Nephron progenitor cell (in vitro differentiated cells): ENCODE measurements at places on chromosomes 2 and 18.

DNA sequence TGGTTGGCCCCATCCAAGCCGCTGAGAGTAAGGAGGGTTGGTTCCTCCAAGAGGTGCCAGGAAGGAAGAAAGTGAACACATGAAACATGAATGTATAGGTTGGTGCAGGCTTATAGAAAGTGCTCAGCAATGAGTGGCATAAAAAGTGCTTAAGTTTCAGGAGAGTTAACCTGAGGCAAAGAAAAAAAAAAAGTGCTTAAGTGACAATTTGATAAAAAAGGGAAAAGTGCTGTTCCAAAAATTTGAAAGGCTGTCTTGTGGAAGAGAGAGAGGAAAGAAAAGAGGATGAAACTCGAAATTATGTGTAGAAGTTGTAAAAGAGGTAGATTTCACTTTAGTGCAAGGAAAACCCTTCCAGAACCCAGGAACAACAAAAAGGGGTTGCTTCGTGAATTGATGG lies 85.5 kb upstream of the MAP4K4 start:
- DNase-seq = no peak

DNA sequence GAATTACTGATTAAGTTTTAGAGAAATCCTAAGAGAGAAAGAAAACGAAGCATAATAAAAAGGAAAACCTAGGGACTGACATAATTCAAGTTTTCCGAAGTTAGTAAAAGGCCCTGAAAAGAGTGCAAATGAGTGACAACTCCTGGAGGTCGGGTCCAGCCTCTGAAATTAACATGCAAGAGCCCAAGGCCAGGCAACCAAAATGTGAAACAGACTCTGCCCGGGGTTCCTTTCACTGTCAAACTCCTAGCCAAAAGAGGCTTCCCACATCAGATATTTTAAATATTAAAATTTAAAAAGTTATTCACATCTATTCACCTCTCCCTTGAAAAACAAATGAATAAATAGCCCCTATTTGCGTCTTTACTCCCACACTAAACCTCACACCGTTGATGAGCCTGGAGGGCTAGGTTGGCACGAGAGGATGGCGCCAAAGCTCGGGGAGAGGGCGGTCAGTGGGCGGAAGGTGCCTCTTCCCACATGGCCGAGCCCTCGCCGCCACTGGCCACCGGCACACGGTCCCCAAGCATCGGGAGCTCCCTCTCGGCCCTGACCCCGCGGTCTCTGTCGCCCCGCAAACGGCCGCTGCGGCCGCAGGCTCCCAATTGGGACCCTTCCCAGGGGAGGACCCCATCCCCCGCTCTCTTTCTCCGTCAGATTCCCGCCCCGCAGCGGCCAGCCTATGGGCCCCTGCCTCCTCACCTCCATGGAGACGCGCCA lies 630 bp downstream of the PPM1G start:
- DNase-seq = peak; percentile 60

DNA sequence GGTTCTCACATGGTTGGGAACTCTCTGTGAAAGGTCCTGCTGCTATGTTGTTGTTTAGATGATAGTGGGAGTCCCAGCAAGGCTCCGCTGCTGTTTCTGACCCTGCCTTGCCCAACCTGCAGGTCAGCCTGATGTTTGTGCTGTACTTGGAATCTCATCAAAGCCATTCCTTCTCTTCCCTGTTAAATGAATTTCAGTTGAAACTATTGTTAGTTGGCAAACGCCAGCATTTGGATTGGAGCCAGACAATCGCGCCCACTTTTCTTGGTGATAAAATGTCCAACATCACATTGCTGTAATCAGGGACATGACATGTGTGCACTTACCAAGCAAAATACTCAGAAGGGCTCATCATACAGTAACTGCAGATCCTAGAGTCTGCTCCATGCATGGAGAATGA lies 12.8 kb upstream of the TWSG1 start:
- DNase-seq = no peak

DNA sequence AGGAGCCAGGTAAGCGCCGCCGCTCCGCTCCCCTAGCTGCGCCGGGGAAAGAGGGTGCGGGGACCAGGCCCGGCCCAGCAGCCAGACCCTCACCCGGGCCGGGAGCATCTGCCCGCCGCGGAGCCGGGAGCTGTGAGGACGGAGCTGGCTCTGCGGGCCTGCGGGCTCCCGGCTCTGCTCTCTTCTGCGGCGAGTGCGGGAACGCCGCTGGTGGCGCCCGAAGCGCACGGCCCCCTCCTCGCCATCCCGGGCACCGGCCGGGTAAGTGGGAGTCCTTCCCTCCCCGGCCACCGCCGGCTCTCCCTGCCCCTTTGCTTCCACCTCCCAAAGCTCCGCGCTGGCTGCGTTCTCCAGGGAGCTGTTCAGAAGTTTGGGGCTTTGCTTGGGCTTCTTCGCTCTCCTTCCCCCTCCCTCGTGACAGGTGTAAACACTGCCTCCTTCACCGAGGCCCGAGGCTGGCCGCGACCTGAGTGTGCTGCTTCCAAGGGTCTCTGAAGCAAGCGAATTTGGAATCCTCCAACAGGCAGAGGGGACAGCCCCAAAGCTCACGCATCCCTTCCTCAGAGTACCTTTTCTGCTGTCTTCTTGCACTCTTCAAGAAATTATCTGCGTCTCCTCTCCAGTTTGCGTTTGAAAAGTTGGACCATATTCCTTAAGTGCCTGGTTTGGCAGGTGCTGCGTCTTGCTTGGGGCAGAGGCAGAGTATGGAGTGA lies 632 bp downstream of the AFTPH start:
- peak; percentile 65 for DNase-seq

DNA sequence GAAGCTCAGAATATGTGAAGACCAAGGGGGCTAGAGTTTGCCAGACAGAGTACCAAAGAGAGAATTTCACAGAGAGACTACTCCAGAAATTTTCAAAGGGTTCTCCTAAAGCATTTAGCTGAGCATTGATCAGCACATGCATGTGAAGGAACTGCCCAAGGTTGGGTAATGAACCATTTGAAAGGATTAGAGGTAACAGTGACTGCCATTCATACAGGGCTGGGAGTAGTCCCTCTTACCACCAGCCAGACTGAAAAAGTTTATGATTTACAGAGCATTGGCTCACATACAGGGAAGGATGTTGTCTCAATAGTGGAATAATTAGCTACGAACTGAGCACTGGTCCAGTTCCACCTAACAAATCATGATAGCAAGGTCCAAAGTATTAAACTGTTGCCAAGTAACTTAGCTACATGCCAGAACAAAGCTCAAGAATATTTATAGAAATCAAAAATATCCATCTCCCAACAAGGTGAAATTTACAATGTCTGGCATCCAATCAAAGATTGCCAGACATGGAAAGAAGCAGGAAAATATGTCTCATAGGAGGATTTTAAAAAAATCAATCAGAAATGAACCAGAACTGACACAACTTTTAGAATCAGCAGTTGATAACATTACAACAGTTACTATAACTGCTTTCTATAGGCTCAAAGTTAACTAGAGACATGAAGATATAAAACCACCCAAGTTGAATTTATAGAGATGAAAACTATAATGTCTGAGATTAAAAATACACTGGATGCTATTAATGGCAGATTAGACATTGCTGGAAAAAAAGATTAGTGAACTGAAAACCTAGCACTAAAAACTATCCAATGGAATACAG lies 25.7 kb upstream of the RNF103 start:
- DNase-seq = no peak

- DNase-seq = no peak
Observed at GRCh38 chr18:25531207-25531606, 179.2 kb upstream of the ZNF521 start.

DNA sequence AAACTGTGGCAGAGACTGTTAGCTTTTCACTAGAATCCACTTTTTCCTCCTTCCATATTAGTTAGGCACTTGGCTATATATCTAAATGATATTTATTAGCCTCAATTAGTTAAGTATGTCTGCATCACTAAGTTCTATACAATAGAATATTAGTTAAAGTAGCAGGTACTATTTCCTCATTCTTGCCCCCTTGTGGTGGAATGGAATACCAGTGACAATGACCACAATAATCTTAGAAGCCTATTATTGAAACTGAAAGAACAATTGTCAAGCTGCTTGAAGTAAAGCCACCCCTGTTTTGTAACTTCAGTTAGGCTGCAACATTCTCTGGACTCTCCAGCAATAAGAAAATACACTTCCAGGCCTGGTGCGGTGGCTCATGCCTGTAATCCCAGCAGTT lies 476.3 kb upstream of the VWC2L start:
- no peak for DNase-seq

DNA sequence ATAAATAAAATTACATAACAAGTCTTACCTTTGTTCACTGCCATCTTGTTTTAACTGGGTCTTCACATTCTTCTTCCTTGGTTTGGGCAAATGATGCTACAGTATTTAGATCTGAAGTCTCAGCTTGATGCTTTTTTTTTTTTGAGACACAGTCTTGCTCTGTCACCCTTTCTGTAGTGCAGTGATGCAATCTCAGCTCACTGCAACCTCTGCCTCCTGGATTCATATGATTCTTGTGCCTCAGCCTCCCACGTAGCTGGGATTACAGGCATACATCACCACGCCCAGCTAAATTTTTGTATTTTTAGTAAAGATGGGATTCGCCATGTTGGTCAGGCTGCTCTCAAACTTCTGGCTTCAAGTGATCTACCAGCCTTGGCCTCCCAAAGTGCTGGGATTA lies 53.2 kb upstream of the MAT2A start:
- DNase-seq = no peak

GRCh38 chr2:222569826-222570225 lies 86.1 kb downstream of the FARSB start:
- DNase-seq = no peak

DNA sequence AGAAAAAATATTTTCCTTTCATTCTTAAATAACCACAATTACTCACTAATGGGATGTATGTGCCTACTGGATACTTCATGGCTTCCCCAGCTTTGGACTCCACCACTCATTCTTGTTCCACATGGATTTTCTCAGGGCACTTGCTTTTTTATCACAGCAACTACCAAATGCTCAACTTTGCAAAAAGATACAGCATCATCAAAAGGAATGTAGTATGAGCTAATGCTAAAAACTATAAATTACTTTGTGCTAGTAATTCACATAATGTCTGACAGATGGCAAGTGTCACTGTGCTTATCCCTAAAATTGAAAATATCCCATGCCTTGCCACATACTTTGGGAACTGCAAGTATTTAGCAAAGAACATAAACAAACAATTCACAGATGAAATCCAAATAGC lies 130.4 kb upstream of the ZFP36L2 start:
- no peak for DNase-seq

DNA sequence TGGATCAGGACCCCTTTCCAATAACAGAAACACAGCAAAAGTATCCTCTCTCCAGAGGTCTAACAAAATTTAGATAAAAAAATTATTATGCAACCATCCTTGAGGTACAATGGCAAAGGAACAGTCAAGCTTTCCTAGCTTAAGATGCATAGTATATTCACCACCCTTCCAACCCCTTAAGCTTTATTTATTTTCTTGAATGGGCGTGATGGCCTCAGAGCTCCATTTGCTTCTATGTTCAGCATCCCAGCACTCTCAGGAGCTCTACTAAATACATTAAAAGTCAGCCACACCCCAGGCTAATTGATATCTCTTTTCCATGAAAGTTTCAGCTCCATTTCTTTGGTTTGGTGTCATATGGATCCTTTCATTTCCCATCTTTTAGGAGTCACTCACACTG lies 1335.2 kb upstream of the ZEB2 start:
- no peak for DNase-seq

GRCh38 chr2:52260904-52261303 lies 1229.0 kb upstream of the NRXN1 start:
- DNase-seq = no peak

DNA sequence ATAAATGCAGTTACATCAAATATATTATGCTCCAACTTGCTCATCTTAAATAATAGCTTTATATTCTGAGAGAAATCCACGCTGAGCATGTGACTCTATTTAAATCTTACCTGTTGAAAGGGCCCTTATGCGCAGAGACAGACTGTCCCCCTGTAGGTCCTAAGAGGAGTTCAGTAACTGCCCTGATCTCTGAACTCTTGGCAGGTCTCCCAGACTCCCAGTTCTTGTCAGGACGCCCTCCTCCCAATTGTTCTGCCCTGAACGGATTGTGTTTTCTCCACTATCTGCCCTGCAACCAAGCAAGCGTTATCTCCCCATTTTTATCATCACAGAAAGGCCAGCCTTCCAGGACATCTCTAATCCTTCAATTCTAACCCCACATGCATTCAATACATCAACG lies 954.6 kb downstream of the TSN start:
- DNase-seq = no peak

GRCh38 chr2:166464187-166464586 lies 29.9 kb downstream of the SCN7A start:
- DNase-seq = no peak

DNA sequence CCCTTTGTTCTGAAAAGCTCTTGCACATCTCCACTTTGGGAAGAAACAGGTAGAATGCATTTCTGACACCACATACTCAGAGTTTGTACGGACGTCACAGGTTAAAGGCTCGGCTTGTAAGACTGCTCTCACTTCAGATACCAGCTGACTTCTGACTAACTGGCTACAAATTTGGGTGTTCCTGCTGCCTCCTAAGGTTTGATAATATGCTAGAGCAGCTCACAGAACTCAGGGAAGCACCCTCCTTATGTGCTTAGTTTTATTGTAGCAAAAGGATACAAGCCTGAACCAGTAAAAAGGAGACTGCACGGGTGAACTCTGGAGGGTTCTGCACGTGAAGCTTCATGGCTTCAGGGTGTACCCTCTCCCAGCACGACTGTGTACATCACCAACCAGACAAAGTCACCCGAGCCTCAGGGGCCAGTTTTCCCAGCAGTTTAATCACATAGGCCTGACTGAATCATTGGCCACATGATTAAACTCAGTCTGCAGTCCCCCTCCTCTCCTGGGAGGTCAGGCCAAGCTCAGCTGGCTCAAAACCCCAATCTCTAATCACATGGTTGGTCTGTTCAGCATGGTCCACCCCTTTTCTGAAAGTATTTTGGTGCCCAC lies 749.5 kb upstream of the RAB6C start:
- DNase-seq = no peak

- DNase-seq = no peak
Observed at GRCh38 chr18:24009651-24010333, 4.8 kb upstream of the TTC39C start.

DNA sequence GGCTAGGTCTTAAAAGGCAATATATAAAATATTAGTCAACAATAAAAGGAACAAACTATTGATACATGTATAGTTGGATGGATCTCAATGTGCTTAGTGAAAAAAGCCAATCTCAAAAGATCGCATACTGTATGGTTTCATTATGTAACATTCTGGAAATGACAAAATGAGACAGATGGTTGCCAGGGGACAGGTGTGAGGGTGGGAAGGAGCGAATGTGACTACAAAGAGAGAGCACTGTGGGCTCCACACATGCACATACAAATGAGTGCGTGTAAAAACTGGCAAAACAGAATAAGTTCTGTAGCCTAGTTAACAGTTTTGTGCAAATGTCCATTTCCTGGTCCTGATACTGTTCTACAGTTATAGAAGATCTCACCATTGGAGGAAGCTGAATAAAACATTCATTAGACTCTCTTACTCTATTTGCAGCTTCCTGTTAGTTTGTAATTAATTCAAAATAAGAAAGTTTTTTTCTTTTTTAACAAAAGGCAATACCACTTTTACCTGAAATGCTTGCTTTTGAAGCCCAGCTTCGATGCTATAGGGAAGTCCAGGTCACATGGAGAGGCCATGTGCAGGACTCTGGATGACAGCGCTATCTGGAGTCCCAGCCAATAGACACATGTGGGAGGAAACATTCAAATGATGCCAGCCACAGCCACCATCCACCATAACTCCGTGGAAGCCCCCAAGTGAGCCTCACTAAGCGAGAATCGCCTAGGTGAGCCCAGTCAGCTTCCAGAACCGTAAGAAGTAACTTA lies 21.0 kb upstream of the C2orf80 start:
- no peak for DNase-seq
